Fibroblast of skin of right quadriceps (primary cell): ENCODE measurements at places on chromosomes 7 and 10.

DNA sequence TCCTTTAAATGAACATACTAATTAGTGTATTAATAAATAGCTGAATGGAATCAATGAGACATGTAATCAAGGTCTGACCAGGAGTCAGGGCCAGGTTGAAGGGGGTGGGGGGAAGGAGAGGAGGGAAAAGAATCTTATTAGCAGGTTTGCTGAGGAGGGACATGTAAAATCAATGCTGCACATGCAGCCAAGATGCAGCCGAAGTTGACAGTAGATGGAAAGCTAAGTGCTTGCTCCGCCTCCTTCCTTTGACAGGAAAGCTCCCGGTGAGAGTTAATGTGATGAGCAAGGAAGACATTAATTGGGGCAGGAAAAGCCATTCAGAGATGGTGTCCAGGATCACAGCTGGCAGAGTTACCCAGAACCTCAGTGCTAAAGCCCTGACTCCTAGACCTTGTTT, 24.4 kb downstream of the PLXNA4 start:
- no peak for DNase-seq

GRCh38 chr10:116850058-116850611, 836 bp downstream of the ENO4 start:
- no peak for DNase-seq

GRCh38 chr7:35380739-35381224, 126.9 kb upstream of the TBX20 start:
- no peak for DNase-seq

DNA sequence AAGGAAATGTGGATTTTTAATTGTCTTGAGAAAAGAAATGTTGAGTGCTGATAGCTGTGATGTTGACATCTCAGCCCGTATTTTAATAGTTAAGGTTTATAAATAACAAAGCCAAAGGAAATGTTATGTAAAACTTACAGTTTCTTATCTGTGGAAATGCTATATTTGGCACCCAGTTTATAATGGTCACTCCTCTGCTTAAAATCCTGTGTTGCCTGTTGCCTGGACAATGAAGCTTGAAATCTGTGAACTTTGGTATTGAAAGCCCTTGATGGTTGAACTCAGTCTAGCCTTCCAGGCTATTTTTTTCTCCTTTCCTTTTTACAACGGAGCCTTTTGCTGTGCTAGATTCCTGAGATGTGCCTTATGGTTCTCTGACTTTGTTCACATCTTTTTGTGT, 46.5 kb downstream of the MCU start:
- no peak for DNase-seq

DNA sequence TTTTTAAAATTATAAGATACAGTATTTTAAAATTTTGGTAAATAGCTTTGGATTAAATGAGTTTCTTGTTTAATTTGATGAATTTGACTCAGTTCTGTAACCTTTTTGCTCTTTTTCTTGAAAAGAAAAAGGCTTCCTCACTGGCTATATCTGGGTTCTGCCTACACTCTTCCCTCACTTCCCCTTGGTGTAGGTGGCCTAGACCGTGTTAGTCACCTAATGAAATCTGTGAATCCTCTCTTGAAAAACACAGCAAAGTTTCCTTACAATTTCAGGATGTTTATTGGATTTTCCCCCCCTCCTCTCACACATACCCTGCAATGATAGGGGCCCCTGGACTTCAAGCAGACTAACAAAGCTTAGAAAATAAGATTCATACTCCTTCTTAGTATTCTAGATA, 231.6 kb downstream of the ADK start:
- no peak for DNase-seq

DNA sequence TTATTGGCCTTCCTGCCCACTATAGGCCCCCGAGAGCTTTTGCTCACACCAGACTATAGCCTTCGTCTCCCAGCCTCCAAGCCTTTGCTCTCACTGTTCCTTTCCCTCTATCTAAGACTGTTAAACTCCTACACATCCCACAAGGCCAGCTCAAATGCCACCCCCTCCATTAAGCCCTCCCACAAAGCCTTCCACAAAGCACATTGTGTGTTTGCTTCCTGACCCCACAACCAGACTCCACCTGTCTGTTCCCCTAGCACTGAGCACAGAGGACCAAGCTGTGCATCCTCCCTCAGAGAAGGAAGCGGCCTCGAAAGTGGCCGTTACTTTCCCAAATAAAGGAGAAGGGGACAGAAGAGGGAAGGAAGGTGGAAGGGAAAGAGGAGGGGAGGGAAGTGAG, 1.3 kb downstream of the LOXL4 start:
- DNase-seq: no peak

DNA sequence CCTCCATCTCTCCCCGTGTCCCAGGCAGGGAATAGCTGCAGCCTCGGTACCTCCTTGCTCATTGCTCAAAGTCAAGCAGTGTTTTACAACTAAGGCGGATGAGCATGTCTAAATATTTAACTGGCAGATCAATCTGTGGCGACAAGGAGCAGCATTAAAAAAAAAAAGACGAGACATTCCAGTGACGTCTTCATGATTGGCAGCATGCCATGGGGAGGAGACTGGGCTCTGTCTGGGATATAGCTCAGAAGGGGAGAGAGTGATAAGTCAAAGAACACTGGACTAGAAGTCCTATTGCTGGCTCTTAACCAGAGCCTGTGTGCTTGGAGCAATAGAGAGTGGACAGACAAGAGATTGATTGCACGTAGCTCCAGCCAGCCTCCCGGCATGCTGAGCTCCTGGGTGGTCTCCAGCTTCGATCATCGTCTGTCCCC, 287.5 kb upstream of the PODXL start:
- peak; percentile 66 for DNase-seq

DNA sequence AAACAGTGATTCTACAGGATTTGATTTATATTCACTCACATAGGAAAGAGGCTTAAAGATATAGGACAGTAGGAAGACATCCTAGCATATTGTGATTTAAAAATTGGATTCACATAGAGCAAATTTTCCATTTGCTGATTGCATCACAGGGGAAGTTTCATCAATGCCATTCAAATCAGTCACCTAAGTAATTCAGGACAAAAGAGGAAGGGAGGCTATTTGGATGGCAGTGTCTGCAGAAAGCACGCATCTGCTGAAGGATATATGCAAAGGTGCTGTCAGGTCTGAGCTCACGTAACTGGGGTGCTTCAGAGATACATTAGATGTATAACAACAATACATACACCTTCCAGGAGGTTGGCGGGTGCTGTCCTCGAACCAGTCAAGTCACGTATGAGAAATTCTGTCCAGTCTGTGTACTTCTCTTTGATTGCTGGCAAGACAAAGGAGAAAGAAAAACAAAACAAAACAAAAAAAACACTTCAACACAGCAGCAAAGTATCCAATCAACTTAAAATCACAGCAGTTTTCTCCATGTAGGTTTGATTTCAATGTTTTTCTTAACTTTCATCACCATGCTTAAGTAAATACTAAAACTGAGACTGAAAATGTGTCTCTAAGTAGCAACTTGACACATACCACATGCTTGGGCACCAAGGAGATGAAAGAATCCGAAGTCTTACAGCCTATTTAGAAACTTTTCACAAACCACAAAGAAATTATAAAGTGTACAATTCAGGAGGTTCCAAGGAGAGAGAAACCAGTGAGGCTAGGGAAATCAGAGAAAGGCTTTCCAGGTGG, 125.1 kb downstream of the SFMBT2 start:
- no peak for DNase-seq

DNA sequence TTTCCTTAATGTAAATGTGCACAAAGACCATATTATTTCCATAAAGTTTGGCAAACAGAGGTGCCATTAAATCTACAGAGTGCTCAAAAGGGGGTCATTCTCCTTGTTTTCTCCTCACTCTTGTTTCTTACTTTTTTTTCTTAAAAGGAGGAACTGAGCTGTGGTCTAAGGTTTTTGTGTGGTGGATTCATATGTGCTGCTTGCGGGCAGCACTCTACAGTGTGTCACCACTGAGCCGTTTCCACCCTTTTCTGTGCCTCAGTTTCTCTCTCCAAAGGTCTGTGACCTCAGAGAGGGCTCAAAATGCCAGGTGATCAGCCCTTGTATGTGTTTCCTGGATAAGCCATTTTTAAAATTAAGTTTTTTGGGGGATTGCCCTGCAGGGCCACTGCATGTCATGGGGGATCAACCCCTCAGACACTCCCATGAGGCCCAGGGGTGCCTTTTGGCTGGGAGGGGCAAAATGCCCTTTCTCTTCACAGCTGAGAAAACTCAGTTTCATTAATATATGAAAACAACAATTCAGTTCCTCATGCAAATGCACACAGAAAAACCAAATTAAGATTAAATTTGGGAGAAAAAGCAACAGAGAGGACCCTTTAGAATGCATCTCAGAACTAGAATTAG, 56.9 kb upstream of the VOPP1 start:
- DNase-seq: no peak

- DNase-seq: no peak
Observed at GRCh38 chr10:69328380-69328735, 50.1 kb downstream of the HK1 start.

DNA sequence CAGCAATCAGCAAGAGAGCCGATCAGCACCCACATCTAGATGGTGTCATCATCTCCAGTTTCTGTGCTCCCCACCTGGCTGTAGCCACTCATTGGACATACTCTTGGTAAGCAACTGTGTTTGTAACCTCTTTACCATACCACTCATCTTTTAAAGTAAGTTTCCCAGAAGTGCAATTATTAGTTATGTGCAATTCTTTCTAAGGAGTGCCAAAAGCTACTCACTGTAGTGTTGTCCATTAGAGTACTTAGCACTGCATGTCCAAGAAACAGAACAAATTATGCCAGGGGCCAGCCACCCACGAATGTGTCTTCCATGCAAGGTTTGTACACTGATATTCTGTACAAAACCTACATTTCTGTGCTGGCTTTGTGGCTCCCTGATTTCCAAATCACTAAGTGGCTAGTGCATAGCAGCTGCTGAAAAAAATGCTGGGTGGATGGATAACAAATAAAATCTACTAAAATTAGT, 131.9 kb downstream of the SRPK2 start:
- DNase-seq: no peak

GRCh38 chr10:78297997-78298396, 264.3 kb downstream of the RPS24 start:
- no peak for DNase-seq

GRCh38 chr7:44964831-44965440, 13.9 kb downstream of the MYO1G start:
- DNase-seq: no peak

DNA sequence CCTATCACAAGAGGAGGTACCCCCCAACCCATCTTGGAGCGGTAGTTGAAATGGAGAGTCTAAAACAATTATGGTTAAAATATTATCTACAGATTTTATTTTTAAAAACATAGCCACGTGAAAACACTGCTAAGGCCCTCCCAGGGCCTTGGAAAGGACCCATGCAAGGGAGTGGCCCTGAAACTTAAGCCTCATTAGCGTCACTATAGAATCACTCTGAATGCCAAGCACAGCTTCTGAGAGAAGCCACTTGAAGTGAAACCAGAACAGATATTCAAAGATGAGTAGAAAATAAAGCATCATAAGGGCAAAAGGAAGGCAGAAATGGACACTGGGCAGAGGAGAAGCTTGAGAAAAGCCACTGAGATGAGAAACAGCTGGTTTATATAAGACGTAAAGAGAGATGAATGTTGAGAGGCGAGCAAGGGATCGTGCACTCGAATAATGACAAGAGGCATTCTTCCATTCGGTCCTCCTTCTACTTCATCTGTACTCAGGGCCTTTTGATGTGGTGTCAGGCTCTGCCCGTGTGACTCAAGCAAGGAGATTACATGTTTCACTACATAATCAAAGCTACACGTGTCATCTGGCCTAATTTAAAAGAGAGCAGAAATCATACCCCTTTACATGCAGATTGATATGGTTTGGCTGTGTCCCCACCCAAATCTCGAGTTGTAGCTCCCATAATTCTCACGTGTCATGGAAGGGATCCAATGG, 33.4 kb upstream of the SLC39A12 start:
- no peak for DNase-seq

DNA sequence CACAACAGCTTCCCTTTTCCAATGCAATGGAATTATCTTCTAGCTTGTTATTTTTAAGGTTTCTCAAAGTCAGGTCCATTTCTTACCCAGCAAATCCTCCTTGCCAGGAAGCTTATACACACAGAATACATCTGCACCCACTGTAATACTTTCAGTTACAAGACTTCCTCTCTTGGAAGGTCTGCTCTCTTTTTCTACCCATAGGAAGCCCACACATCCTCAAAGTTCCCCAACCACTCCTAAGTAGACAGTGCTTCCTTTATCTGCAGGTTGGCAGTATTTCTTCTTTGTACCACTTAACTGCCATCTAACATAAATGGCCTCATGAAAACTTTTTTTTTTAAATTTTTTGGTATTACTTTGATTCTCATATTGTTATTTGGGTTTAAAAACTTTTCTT, 155.6 kb downstream of the TAX1BP1 start:
- DNase-seq: no peak

- DNase-seq: no peak
Observed at GRCh38 chr7:2554661-2555111, 638 bp downstream of the BRAT1 start.

DNA sequence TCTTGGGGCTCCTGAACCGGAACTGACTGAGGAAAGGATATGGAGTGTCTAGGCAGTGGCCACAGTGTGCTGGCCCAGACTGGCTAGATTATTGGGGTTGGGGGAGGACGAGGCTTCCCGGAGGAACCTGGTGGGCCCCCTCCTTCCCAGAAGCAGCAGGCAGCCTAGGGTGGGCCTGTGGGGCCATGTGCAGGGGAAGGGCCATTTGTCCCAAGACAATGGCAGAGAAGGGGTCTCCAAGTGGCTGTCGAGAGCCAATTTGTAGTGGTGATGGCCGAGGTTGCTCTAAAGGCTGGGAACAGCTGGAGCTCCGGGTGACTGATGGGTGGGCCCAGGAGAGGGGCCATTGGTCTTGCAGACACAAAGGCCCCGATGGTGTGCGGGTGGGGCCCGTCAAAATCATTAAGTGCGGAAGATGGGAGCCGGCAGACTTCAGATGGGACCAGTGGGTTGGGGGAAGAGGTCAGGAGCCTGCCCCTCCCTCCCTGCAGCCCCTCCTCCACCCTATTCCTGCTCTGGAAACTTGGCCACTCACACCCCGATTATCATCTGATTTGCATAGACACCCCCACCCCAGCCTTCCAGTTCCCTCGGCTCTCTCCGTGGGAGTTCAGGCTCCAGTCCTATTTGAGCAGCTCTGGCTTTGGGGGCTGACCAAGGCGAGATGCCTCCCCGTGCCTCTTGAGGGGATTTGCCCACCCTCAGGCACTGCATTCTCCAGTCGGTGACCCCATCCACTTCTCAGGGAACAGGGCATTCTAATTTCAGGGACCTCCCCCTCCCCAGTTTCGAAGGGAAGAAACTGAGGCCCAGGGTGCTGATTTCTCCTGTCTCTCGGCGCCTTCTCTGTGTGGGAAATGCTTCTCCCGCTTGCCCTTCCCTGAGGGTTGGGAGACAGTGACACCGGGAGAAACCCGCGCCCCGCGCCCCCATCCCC, 36.0 kb upstream of the PAX2 start:
- no peak for DNase-seq
